Mammary epithelial cell (primary cell): ENCODE measurements at places on chromosomes 16 and 17. TPM values are rescaled to one million over a fixed set of nuclear protein-coding genes. Genes with fewer than 3 reads are reported as not detected.

TRPV2 gene
- 0.09 TPM for polyA plus RNA-seq

EFCAB3 gene
- polyA plus RNA-seq, result not detected

C16orf92 gene
- polyA plus RNA-seq, result not detected

STXBP4 gene
- 3.9 TPM for polyA plus RNA-seq

BEAN1 gene
- 0.61 TPM for polyA plus RNA-seq

NKD1 gene
- 0.19 TPM for polyA plus RNA-seq

MYL4 gene
- polyA plus RNA-seq, result not detected

DNA sequence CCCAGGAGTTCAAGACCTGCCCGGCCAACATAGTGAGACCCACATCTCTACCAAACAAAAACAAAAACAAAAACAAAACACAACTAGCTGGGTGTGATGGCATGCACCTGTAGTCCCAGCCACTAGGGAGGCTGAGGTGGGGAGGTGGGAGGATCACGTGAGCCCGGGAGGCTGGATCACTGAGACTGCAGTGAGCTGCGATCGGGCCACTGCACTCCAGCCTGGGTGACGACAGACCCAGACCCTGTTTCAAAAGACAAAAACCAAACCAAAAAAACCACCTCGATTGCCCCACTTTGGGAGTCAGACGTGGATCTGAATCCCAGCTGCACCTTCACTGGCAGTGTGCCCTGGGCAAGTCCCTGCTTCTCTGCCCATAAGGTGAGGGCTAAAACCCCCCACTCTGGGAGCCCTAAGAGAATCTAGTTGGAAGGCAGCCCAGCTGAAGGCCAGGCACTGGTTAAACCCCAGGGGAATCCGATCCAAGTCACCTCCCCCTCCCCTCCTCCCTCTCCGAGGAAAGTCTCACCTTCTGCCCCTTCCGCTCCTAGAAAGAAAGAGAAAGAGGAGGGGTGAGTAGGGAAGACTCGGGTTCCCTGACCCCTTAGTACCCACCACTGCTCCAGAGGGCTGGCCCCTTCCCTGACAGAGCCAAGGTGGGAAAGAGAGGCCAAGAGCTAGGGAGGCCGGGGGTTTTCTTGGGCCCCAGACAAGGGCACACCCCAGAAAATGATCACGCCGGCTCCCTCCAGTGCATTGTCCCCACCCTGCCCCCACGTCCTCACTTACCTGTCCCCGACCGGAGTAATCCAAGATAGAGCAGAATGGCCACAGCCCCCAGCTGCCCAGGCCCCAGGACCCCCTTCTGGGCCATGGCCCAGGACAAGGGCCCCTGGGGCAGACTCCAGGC, 647 bp downstream of the PRSS8 start:
- peak; percentile 63 for DNase-seq

DNA sequence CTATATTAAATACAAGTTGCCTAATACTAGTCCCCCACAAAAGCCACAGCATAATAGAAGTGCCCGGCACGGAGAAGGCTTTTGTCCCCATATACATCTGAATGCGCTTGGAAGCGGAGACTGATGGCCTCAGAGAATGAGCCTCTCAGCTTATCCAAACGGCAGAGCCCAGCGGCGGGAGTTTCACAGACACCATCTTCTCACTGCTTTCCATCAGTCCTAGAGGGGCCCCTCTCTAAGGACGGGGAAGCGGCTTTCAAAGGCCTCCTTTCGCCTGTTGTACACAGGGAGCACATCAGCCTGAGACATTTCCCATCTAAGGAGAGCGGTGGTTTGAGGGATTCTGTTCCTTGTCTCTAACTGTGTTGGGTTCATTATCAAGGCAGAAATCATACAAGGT, 16.9 kb downstream of the NXN start:
- DNase-seq, result no peak

GRCh38 chr17:38870259-38871165, 654 bp downstream of the LASP1 start:
- DNase-seq, result peak; percentile 53

DNA sequence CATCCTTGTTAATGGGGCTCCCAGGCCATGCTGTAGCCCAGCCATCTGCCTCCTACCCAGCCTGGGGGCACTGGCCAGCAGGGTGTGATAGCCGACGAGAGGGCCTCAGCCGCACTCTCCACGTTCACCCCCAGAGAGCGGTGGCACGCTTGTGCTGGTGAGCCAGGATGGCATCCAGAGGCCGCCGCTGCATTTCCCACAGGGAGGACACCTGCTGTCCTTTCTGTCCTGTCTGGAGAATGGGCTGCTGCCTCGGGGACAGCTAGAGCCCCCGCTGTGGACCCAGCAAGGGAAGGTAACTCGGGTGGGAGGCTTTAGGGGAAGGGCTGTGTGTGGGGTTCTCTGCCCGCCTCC, 27.4 kb downstream of the SGSM2 start:
- no peak for DNase-seq

GRCh38 chr16:73601911-73602310, 554.0 kb upstream of the ZFHX3 start:
- no peak for DNase-seq

DNA sequence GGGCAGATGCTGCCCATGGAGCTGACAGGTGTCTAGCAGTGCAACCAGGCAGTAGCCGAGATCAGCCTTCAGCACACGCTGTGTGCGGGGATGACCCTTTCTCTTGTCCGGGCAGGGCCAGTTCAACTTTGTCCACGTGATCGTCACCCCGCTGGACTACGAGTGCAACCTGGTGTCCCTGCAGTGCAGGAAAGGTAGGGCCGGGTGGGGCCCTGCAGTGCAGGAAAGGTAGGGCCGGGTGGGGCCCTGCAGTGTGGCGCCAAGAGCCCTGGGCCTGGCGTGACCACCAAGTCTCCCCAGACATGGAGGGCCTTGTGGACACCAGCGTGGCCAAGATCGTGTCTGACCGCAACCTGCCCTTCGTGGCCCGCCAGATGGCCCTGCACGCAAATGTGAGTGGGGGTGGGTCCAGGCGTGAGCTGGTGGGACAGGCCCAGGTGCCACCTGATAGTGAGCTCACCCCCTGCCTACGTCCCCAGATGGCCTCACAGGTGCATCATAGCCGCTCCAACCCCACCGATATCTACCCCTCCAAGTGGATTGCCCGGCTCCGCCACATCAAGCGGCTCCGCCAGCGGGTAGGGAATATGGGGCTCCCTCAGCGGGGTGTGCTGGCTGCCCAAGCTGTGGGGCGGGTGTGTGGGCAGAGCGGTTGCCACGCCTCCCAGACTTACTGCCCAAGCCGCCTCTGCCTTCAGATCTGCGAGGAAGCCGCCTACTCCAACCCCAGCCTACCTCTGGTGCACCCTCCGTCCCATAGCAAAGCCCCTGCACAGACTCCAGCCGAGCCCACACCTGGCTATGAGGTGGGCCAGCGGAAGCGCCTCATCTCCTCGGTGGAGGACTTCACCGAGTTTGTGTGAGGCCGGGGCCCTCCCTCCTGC, 40.2 kb downstream of the TSC2 start:
- no peak for DNase-seq

- no peak for DNase-seq
Measured at GRCh38 chr17:44960691-44961090, 7.4 kb downstream of the C1QL1 start.

GRCh38 chr16:51439271-51439670, 288.2 kb upstream of the SALL1 start:
- no peak for DNase-seq

DNA sequence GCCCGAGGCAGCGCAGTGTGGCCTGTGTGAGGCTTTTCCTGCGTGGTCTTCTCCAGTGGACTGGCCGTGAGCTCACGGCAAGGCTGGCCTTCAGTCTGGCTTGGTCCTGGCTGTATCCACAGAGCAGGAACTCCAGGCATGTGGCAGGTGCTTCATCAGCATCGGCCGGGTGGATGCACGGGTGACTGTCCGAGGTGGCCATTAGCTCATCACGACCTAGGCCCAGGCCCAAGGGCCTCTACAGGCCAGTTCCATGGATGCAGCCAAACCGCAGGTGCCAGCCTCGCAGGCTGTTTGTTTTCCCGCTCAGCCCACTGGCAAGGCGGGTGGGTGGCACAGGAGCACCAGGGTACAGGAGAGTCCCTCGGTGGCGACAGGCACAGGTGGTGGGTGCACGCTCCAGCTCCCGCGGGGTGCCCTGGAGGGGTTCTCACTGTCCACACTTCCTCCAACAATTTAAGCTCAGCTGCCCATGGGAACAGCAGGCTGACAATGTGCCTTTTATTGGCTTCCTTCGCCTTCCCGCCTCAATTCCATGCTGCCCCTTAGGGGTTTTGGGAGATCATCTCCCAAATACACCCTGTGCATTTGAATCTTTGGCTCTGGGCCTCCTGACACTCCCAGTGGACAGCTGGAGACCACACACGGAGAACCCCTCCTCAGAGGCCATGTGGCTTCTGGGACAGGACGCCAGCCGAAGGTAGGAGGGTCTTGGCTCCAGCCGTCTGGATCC, 33.0 kb downstream of the ENGASE start:
- no peak for DNase-seq

DNA sequence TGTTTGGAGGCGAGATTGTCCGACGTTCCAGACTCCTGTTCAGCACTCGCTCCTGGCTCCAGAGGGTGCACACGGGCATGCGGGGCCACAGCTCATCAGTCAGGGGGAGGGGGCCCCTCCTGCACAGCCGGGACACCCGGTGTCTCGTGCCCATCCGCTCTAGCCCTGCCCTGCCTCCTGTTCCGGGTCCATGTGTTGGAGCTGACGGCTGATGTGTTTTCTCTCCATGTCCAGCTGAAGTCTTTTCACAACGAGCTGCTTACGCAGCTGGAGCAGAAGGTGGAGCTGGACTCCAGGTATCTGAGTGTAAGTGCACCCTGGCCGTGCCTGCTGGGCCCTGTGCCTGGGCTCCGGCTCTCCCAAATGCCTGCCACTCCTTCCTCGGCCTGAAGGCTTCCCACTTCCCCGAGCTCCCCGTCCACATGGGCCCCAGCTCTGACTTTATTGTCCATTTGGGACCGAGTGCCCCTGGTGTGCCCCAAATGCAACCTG, 50.5 kb downstream of the BAIAP2 start:
- DNase-seq, result no peak

DNA sequence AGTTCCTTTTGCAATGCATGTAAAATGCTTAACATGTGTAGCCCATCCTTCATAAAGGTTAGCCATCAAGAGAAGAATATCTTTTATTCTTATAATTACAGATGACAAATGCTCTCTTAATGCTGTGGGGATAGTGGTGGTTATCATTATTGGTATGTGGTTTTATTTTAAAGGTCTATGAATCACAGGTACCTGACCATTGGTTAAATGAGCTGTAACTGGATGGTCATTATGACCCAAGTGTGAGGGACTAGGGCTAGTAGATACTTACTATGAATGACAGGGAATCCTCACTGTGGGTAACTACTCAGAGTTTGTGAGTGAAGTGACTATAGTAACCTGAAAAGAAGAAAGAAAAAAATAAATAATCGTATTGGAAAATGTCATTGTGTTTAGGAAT, 78.8 kb downstream of the CDRT15 start:
- DNase-seq, result peak; percentile 28

- DNase-seq, result peak; percentile 65
Measured at GRCh38 chr16:81511371-81511770, 66.8 kb downstream of the CMIP start.

DNA sequence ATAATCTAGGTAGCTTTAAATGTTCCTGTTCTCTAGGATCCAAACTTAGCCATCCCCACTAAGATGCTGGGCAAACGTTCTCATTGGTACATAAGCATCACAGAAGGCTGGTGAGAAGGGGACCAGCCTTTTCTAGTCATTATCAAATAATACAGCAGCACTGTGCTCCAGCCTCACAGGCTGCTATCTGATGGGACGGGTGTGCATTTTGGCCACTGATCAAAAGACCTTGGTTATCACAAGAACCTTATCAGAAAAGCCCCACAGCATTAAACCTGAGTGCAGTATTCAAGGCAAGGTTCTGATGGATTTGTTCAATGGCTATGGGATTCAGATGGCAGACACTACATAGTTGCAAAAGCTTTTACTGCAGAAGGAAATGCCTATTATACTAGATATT, 19.1 kb upstream of the KPNB1 start:
- no peak for DNase-seq

DNA sequence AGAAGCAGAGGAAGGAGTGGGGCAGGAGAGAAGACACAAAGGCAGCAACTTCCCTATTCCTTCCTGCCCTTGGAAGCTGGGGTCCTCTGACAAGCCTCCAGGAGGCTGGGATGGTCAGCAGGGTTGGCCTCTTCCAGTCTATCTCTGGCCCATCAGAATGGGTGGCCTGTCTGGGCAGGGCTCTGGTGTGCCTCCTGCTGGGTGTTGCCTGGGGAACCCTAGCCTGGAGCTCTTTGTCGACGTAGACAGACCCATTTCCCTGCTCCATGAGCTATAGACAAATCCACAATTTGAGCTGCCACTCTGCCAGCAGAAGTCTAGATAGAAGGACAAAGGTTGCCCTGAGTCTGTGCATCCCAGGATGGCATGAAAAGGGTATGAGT, 11.4 kb downstream of the IGFBP4 start:
- DNase-seq, result no peak

DNA sequence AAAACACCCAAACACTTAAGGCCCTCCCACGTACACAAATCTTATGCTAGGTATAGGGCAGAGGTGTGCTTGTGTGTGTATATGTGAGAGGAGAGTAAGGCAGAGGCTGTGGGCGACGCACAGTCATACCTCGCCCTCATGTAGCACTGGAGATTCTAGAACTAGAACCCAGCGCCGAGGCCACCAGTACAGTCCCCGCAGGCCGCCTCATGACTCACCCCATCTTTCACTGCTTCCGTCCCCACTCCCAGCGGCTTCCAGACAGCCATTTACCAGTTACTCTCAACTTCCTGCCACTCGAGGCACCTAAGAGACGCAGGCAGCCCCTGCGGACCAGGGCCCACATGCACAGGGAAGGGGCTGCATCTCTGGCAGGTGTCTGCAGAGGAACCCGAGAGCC, 23.2 kb upstream of the CYTH1 start:
- no peak for DNase-seq

DNA sequence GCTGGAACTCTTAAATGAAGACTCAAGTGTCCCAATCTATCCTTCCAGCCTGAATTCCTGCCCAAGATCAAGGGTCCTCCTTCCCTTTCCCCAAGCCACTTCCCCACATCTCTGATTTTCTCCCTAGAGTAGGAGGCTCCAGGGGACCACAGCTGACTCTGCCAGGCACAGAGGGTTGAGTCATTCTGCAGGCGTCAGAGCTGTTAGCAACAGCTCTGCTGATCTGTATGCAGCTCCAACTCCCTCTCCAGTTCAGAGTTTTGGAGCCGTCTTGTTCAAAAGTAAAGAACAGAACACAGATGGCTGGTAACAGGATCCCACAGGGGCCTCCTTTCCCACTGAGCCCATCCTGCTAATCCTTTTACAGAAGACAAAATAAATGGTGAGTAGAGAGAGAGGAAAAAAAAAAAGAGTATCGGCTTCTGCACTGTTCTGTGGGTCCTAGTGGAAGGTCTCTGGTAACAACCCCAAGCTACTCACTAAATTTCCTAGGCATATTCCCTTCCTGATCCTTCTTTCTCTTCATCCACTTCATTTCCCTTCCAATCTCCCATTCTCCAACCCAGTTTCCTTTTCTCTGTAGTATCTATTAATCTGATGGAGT, 13.4 kb upstream of the TAOK1 start:
- peak; percentile 43 for DNase-seq
